DMS79 (cell line): ENCODE measurements at places on chromosomes 2 and 18.

DNA sequence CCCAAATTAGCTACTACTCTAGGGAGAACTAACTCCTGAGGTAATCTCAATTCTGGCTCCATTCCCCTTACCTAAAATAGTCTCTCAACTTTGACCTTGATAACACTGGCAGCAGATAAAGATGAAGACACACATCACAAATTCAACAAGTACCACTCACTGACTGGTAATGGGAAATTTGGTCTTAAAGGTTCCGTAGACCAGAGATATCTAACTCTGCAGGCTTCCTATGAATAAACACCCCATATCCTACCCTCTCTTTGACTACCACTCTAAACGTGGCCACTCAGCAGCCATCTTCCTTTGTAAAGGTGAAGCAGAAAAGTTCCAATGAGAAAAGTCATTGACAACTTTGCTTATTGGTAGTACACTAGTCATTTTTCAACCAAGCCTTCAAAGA, 38.6 kb upstream of the GALNT5 start:
- DNase-seq, result no peak

DNA sequence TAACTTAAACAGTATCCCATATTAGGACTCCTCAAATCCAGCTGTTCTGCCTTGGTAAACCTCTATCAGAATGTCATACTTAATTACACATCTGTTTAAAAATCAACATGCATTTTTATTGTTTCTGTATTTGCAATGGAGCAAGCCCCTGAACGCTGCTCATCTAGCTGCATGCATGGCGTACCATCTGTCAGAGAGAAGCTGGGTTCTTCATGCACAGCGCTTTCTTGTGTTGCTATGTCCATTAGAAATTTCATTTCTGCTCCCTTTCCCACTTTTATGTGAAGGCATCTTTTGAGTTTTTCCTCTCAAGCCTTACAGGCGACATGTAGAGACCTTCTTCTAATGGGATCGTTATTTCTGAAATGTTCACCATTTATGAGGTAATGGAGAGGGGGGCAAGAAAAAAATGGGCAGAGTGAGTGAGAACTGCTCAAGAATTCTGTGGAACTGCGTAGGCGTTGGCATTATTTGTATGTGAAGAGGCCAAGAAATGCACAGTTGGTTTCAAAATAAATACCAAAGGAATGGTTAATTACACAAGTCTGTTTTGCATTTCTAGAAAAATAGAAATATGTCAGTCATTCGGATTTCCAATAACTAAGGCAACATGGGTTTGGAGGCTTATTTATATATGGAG, 31.6 kb downstream of the INSIG2 start:
- DNase-seq, result no peak

DNA sequence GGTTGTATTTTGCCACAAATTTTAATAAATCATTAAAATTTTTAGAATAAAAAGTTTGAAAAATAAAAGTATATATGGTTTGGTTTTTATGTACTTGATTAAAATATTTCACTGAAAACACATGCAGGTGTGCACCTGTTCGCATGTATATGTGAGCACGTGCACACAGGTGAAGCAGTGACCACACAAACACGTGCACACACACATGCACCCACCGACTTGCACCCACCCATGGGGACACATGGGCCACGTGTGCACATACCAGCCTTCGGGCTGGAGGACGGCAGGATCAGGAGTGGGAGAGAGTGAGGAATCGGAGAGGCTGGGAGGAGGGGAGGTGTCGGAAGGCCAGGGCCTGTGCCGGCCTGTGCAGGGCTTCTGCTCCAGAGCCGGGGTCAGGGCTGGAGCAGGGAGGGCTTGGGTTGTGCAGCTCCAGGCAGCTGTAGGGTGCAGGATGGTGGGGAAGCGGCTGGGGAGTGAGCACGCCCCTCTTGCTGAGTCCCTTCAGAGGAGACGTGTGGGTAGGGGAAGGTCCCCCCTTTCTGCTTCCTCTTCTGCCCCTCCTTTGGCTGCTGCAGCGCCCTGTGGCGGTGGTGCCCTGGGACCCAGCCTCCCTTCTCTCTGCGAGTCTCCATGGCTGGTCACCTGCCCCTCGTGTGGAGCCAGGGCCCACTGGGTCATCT, 106.9 kb upstream of the HDAC4 start:
- DNase-seq, result no peak

- no peak for DNase-seq
These were observed 242.4 kb upstream of the ZNF521 start for GRCh38 chr18:25594351-25594750.

GRCh38 chr2:15912203-15912602, 28.1 kb upstream of the MYCN start:
- DNase-seq, result no peak

- DNase-seq, result peak; percentile 48
These were observed 38.7 kb downstream of the MCFD2 start for GRCh38 chr2:46876741-46877384.

- no peak for DNase-seq
These were observed 103.5 kb upstream of the MAP3K20 start for GRCh38 chr2:172972005-172972619.

DNA sequence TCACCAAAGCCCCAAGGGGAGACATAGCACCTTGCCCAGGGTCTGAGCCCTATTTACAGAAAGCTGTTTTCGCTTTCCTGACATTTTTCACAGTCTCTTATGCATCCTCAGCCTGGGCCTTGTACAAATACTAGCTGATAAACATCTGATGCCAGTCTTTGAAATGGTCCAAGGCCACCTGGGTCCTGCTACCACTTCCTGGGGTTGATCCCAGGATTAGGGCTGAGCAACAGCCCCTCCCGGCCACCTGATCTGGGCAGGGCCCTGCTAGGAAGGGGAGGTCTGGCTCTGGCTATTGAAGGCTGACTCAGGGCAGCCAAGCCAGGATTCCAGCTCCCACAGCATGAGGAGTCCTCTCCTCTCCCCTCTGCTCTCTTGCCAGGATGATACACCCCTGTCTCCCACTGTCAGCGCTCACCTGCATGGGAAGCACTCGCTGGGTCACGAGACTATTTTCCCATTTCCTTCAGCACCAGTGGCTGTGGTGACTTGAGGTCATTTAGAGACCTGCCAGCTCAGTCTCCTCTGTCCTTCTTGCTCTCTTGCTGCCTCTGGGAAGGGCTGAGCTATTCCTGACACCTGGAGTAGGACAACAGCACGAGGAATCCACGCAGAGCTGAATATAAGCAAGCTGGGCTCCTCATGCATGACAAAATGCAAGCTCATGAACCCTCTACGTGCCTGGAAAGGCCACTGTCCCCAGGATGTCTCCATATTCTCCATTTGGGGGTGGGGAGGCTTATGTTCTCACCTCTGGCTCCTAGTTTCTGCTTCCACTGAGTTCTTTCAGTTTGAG, 53.0 kb upstream of the LGALSL start:
- DNase-seq, result no peak

DNA sequence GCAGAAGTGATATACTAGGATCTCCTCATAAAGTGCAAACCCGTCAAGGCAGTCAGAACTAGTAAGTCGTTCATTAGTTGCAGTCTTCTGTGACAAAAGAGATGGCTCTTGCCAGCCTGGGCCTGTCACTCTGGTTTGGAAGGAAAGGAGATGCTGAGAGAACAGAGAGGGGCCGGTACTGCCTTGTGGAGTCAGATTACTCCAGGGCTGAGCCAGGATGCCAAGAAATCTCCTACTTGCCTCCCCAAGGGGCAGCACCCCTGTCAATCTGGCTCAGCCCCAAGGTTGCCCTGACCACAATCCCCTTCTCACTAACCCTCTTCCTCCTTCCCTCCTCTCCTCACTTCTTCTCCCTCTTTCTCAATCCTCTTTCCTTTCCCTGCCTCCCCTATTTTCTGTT, 62.9 kb upstream of the ASPRV1 start:
- DNase-seq, result peak; percentile 86

GRCh38 chr2:122261911-122262310, 506.5 kb downstream of the TSN start:
- DNase-seq, result no peak

DNA sequence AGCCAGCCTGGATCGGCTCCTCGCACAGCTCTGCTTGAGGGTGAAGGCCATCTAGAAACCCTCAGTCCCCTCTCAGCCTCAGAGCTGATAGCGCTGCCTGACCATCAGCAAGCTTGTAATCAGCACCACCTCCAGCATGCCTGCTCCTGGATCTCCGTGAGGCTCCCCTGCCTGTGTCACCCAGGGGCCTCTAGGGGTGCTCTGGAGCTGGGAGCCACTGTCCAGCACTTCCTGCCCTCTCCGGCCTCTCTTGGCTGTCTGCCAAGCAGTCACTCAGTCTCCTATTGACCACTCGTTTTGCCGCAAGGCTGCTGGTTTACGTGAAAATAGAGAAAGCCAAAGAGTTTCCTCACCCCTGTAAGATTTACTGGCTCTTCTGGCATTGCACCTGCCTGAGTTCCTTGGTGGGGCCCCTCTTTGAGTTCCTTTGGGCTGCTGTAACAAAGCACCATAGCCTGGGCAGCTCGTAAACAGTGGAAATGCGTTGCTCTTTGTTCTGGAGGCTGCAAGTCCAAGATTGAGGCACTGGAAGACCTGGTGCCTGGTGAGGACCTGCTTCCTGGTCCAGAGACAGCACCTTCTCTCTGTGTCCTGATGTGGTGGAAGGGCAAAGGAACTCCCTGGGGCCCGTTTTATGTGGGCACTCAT, 17.9 kb downstream of the CAPN10 start:
- no peak for DNase-seq

GRCh38 chr2:150528861-150529801, 41.7 kb upstream of the RND3 start:
- DNase-seq, result no peak

DNA sequence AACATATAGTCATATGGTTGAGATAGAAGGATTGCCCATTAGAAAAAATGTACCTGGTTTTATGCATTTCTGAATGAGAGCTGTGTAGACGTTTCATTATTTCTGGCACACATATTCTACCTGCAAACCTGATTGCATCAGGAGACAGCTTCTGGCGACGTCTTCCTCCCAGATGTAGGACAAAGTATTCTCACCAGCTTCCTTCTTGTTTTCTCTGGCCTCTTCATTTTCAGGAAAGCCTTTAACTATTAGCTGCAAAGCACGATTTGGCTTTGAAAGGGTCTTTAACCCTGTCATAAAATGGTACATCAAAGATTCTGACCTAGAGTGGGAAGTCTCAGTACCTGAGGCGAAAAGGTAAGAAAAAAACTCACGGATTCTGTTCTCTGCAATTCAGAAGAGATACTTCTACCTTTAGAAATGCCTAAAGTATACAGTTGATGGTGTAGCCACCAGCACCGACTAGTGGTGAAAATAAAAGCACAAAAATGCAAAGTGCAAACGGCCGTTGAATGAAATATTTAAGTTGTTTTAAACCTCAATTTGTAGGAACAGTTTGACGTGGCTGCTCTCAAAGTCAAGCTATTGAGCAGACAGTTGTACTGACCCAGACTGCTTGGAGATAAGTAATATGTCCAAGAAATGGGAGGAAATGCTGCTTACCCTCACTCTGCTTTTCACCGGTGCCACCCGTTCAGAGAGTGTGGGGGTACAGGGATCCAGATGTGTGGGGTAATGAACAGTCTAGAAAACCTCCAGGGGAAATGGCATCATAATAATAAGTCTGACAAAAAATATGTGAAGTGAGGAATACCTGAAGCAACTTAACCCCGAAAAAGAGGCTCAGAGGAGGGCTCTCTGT, 20.2 kb downstream of the IL18RAP start:
- no peak for DNase-seq

DNA sequence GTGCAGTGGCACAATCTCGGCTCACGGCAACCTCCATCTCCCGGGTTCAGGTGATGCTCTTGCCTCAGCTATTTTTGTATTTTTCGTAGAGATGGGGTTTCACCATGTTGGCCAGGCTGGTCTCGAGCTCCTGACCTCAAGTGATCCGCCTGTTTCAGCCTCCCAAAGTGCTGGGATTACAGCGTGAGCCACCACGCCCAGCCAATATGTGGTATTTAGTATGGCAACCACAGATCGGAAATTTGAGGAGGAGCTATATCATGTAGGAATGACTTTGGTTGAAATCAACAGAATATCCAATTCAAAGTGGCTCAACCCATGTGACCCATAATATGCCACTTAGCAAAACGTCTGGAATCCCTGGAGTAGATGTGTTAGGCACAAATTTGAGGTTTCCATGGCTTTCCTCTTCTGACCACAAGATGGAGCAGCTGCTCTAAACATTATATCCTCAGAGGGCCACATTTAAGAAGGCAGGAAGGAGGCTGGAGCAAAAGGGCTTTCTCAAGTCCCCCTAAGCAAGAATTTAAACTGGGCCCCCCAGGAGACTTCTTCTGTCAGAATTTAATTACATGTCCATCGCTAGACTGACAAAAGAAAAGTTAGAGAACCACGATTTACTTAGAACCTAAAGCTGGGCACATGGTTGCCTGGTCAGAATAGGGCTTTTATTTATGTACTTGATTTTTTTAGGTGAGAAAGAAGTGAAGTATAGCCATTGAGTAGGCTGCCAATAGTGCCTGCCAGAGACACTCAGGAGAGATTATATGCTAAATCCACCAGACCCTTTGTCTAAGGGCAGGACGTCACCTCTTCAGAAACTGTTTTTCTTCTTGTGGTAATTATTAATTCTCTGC, 49.6 kb upstream of the ITSN2 start:
- peak; percentile 43 for DNase-seq

- no peak for DNase-seq
These were observed 527.6 kb upstream of the MEX3C start for GRCh38 chr18:51724790-51725721.

DNA sequence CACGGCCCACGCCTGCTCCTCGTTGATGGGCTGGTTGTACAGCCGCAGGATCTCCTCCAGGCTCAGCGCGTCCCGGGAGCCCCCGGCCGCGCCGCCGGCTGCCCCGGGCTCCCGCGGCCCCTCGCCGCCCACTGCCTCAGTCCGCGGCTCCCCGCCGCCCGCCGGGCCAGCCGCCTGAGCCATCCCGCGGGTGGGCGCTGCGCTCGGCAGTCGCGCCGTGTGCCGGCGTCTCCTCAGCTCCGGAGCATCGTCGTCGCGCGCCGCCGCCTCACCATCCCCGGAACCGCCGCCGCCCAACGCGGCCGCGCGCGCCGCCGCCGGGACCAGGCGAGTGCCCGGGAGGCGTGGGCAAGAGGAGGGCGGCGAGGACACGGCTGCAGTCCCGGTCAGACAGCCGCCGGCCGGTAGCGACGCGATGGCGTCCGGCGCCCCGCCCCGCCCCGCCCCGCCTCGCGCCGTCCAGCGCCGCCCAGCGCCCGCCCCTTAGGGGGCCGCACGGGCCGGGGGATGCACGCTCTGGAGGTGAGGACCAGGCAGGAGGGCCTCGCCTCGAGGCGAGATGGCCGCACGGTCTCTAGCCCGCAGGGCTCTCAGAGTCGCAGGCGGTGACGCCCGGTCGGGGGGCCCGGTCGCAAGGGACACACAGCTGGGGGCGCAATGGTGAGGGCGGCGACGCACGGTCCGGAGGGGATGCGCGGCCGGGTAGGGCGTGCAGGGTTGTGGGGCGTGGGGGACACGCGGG, at the start of gene SPIRE1:
SPIRE1 (minus strand) TSS at position 424 of the 742 bp plus-strand sequence; CDS start at position 183, 241 bp downstream.
- no peak for DNase-seq
